Naive thymus-derived CD4-positive, alpha-beta T cell (primary cell): ENCODE measurements at places on chromosomes 4 and X.
A peak's percentile ranks its signal among the peaks of the same experiment; 100 is the strongest.

- DNase-seq, result no peak
These were observed 11.0 kb downstream of the TMEM192 start for GRCh38 chr4:165101641-165102040.

DNA sequence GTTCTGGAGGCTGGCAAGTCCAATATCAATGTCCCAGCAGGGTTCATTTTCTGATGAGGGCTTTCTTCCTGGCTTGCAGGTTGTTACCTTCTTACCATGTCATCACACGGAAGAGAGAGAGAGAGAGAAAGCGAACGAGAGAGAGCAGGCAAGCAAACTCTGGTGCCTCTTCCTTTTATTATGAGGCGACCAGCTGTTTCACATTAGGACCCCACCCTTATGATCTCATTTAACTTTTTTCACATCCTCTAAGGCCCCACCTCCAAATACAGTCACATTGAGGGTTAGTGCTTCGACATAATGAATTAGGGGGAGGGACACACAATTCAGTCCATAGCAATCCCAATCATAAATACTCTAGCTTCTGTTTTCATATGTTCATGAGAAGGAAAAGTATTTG is 10.6 kb upstream of the GPR174 start:
- DNase-seq, result peak; percentile 49

DNA sequence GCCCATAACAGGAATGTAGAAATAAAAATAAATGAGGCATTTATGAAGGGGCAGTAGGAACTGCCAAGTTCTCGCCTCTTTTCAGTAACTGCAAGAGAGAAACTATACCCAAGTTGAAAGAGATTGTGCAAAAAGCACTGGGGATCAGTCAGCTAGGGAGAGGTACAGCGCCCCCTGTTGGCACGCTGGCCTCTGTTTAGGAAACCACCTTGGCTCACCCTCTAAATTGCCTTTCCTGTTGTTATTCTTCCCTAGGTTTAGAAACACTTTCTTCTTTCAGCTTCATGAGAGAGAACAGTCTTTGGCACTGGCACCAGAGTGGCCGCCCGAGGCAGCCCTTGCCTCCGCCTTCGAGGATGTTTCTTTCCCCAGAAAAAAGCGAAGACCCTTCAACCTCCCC is 348.5 kb downstream of the MID1IP1 start:
- peak; percentile 41 for DNase-seq

DNA sequence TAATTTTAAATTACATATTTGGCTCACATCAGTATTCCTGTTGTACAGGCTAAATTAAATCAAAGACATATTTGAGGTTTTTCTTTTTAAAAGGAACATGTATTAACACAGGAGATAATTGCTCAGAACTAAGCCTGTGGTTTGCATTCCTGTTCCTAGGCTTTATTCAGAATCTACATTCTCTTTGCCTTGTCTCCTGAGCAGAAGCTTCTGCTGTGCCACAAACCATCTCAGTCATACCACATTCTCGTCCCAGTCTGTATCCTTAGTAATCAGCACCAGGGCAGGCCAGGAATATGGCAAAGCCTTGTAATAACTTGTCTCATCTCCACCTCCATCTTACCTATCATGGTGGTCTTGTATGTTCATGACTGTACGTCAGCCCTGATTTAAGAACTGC is 162.8 kb downstream of the ARHGAP24 start:
- DNase-seq, result no peak

- no peak for DNase-seq
These were observed 124.5 kb downstream of the NPNT start for GRCh38 chr4:106019771-106020170.

- no peak for DNase-seq
These were observed 6.6 kb downstream of the CLNK start for GRCh38 chr4:10677796-10678497.

GRCh38 chr4:91322961-91323360 is 980.8 kb upstream of the GRID2 start:
- DNase-seq, result no peak

DNA sequence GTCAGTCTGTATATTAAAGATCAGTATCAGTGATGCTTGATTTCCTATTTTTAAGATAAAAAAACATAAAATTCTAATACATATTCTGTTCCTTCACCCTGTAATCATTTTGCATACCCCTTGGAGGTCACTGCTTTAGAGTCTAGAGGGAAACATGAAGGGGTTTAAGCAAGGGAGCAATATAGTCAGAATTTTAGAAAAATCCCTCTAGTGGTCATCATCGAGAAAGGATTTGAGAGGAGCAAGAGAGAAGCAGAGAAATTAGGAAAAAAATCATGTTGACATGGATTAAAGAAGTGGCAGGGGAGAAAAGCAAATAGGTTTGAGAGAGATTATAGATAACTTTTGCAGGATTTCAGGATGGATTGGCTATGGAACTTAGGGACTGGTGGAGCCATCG is 11.1 kb downstream of the APEX2 start:
- DNase-seq, result no peak

- DNase-seq, result no peak
These were observed 930 bp downstream of the ZNF718 start for GRCh38 chr4:125091-125771.

GRCh38 chr4:80465238-80465637 is 129.7 kb downstream of the CFAP299 start:
- DNase-seq, result no peak

GRCh38 chr4:73852771-73853170 is 325 bp upstream of the PF4V1 start:
- DNase-seq, result no peak

GRCh38 chrX:150365051-150365989 is 2.2 kb downstream of the MAMLD1 start:
- peak; percentile 79 for DNase-seq

GRCh38 chr4:153513596-153513995 is 47.4 kb downstream of the TMEM131L start:
- DNase-seq, result no peak

DNA sequence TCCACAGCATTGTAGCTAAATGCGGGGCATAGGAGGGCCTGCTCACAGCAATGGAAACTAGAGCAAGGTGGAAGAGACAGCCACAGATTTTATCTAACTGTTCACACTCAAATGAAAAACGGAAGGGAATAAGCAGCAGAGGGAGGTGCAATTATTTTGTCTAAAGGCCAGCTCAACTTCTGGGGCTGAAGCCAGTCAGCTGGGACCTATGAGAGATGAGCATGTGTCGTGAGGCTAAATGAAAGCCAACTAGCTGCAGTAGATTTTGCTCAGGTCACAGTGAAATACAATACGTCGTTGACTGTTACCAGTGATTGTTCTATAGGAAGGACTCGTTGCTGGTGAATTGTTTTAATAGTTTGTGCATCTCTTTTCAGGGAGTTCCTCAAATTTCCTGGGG is 26.4 kb upstream of the FGFBP2 start:
- DNase-seq, result no peak

DNA sequence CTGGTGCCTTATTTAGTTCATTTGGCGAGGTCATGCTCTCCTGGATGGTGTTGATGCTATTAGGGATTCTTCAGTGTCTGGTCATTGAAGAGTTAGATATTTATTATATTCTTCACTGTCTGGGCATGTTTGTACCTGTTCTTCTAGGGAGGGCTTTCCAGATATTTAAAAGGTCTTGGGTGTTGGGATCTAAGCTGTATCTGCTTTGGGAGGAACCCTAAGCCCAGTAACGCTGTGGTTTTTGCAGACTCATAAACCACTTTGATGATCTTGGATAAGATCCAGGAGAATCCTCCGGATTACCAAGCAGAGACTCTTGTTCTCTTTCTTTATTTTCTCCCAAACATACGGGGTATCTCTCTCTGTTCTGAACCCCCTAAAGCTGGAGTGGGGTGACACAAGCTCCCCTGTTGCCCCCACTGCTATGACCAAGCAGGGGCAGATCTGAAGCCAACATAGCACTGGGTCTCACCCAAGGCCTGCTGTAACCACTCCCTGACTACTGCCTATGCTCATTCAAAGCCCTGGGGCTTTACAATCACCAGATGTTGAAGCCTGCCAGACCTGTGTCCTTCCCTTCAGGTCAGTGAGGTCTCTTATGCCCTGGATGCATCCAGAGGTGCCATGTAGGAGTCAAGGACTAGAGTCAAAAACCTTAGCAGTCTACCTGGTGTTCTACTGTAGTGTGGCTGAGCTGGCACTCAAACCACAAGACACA is 187.6 kb downstream of the GUCY2F start:
- DNase-seq, result no peak

GRCh38 chr4:39048311-39048710 is 13.7 kb upstream of the KLHL5 start:
- DNase-seq, result peak; percentile 19

- no peak for DNase-seq
These were observed 11.9 kb downstream of the SULT1E1 start for GRCh38 chr4:69848028-69848427.

- DNase-seq, result no peak
These were observed 66.2 kb upstream of the TACR3 start for GRCh38 chr4:103786014-103786413.

DNA sequence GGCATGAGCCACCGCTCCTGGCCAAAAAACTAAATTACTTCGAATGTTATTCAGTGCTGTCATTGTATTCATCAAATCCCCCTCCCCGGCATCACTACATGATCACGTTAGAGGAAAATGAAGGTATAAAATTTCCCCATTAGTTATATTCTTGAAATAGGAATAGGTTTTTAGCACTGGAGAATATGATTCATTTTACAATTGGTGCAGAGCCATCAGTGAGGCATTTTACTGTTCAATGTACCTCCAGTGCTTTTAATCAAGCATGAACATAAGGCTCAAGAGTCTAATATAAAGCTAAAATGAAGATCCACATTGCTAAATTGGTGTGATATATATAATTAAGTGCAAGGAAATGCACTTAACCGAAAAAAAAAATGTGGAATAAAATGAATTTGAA is 18.3 kb downstream of the KLF3 start:
- DNase-seq, result no peak

- no peak for DNase-seq
These were observed 11.4 kb upstream of the GPR34 start for GRCh38 chrX:41677183-41678060.

DNA sequence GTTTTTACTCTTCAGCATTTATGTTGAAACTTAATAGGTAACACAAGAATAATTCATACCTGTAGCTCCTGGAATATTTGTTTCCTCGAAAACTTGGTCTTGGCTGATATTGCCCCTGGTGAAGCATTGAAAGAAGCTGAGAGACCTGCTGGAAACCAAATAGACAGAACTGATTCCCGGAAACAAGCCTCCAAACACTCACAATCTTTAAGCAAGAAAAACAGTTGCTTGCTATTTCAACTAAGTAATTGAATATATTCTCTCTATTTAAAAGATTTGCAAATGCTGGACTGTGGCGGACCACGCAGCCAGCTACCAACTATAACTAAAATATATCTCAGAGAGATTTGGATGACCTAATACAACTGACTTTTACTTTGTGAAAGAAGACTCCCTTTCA is 3.6 kb downstream of the PCDH18 start:
- no peak for DNase-seq

- no peak for DNase-seq
These were observed 1573.6 kb downstream of the TECRL start for GRCh38 chr4:62835631-62836030.

- DNase-seq, result no peak
These were observed 7.3 kb downstream of the RGS12 start for GRCh38 chr4:3299976-3300671.

DNA sequence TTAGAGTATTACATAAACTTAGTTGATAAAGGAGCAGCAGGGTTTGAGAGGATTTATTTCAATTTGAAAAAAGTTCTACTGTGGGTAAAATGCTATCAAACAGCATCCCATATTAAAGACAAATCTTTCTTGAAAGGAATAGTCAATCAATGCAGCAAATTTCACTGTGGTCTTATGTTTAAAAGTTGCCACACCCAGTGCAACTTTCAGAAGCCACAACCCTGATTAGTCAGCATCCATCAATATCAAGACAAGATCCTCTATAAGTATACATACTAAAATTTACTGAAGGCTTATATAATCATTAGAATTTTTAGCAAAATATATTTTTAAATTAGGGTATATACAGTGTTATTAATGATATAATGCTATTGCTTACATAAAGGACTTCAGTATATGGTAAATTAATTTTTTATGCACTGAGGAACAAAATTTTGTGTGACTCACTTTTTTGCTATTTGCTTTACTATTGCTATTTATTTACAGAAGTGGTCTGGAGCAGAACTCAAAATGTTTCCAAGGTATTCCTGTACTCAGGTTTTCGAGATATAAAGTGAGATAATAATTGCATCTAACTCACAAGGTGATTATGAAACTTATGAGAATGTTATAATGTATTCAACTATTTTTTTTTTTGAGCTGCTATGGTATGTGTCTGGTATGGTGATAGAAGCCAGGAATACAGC is 1127.6 kb downstream of the ADGRL3 start:
- no peak for DNase-seq

- DNase-seq, result no peak
These were observed 93.3 kb downstream of the YIPF7 start for GRCh38 chr4:44558031-44558605.

DNA sequence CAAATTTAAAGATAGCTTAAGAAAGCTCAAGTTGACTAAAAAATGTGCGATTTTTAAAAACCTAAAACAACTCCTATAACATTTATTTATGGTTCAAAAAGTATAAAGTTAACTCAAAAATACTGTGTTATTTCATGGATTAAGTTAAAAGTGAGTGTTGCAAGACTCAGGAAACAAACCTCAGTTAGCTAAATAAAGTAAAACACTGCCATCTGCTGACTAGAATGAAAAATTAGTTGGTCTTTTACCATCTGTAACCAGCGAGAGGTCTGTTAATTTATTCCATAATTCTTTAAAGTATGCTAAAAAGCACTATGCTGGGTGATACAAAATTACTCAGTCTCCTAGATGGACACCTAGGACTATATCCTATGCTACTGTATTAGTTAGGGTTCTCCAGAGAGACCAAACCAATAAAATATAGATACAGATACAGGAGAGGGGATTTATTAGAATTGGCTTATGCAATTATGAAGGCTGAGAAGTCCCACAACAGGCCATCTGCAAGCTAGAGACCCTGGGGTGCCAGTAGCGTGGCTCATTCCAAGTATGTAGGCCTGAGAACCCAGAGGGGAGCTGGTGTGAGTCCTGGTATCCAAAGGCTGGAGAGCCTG is 4.9 kb upstream of the WDFY3 start:
- DNase-seq, result no peak

GRCh38 chrX:80489166-80489565 is 68.9 kb downstream of the TENT5D start:
- no peak for DNase-seq

DNA sequence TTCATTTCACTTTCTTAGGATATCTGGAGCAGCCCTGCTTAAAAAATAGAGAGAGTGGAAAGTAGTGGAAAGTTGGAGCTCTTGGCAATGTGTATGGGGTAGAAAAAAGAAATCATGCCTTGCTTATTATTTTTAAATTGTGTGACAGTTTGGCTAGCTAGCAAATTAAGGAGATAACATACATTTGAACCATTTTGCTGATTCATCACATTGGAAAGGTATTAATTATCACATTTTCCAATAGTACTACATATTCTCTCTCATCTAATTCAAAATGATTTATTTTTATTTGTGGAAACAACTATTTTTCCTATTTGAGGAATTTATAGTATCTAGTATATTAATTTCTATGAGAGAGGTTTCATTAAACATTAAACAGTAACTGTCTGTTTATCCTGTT is 280.4 kb downstream of the KLHL4 start:
- DNase-seq, result no peak
